ENCODE measurements at places on chromosomes 11 and 22.

DNA sequence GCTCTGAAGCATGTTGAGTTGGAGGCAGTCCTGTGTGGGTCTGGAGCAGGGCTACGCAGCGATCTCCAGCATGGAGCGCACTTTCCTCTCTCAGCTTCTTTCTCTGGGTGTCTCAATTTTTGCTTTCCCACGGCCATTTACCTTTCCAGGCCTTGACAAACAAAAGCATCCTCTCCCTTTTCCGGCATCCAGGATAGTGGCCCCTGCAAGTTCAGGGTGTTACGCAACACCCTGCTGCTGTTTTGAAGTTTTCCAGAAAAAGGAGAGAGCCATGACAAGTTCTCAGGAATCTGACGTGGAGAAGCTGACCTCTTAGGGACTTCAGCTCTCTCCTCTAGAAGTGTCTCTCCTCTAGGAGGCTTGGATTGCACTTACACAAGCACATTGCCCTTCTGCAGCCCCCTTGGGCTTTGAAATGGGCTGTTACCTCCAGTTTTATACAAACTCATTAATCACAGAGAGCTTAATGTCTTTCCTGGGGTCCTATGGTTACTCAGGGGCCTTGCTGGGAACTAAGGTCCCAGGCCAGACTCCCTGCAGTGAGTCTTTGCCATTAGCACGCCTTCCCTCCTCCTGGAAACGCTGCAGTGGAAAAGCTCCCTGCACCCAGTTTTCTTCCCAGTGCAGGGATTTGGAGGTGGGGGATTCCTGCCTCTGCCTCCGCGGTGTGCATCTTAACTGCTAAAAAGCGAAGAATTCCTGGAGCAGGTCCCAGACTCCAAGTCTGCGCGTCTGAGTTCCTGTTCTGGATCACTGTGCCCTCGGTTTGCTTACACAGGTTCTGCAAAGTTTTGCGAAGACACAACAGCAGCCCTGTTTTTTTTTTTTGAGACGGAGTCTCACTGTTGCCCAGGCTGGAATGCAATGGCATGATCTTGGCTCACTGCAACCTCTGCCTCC, 80.4 kb downstream of the BARX2 start:
- no peak for DNase-seq

GRCh38 chr11:119370486-119371046, 10.9 kb downstream of the USP2 start:
- no peak for DNase-seq

GRCh38 chr22:32333141-32333768, 24.4 kb upstream of the RFPL3 start:
- no peak for DNase-seq

- DNase-seq = no peak
Observed at GRCh38 chr22:19476023-19476422, 3.0 kb downstream of the UFD1 start.

DNA sequence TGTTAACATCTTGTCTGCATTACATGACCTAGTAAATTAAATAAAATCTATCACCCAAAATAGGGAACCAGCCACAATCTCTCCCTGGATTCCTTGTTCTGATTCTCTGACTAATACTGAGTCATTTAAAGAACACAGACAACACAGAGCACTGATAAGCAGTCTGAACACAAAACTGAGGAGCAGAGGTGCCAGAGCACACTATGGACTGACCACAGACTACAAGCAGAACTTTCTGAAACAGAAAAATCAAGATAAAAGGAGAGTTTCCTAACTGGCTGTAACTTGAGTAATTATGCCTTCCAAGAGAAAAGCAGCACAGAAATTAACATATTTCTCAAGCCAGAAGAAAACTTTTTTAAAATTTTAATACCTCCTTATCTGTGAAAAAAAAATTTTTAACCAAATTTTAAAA, 128.8 kb downstream of the SGSM3 start:
- no peak for DNase-seq

DNA sequence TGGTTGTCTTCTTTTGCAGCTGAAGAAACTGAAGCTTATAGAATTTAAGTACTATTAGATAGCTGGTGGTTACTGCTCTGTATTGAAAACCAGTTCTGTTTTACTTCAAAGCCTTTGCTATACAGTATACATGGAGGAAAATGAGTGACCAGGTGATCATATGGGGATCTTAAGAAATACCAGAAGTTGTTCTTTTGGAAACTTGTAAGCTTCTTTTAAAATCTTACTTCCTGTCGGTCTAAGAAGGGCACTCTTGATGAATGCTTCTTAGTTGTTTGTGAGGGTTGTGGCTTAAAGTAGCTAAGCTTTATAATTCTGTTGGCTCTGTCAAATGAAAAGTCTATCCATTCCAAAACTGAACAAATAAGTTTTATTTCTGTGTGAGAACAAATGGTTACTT, 55.2 kb downstream of the PDE3B start:
- no peak for DNase-seq

GRCh38 chr11:85822814-85823213, 11.9 kb upstream of the SYTL2 start:
- no peak for DNase-seq

DNA sequence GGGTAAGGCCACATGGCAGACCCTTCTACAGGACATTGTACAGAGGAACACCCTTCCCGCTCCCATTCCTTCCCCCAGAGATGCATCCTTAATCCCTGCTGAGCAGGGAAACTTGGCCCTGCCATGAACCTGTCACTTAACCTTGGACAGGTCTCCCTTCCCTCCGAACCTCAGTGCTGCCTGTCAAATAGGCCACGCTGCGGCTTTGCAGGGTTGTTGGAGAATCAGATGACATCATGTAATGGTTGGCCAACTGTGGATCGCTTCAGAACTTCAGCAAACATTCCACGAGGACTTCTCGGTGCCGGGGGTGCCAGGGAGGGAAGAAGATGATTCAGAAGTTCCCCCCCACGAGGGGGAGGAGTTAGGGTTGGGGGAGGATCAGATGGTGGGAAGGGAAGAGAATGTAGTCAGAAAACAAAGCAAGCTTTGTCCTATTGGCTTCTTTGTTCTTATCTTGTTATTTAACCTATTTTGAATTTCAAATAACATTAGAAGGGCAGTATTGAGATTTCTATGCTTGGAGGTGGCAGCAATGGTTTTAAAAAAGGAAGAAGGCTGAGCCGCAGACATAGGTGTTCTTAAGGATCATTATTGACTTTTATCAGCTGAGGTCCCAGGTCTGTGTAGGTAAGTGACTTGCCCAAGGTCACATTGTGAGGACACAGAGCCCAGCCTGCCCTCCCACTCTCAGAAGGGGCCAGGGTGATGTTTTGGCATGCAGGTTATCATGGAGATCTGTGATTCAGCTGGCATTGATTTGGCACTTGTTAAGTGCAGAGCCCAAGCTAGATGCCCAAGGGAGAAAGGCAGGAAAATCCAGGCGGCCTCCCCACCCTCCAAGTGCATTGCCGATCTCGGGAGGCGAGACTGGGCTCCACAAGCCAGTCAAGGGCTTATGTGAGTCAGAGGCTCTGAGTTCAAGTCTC, 3.1 kb downstream of the CDC42EP1 start:
- no peak for DNase-seq

DNA sequence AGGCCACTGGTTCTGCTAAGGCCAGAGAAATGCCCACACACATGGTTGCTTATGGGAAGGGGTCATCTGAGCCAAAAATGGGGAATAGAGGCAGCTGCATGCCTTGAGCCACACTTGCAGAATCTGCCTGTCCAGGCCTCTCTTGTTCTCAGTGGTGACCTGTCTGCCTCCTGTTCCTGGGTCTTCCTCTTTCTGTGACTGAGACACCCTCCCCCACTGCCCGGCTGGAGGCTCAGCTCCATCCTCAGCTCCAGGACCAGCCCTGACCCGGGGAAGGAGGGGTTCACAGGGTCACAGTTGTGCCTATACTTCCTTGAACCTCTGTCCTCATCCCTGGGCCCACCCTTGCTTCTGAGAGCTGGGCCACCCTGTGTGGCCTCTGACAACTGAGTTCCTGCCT, 52.3 kb downstream of the CSF2RB start:
- DNase-seq = no peak

DNA sequence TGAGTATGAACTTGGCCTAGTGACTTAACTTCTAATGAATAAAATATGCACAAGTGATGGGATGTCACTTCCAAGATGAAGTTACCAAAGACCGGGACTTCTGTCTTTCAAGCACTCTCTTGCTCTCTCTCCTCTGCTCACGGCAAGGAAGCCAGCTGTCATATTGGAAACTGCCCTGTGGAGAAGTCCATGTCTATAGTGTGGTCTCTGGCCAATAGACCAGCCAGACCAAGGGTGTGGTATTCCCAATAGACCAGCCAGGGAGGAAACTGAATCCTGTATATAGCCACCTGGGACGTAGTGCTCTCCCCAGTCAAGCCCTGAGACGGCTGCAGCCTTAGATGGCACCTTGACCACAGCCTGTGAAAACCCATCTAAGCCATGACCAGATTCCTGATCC, 93.2 kb upstream of the ALX4 start:
- no peak for DNase-seq

GRCh38 chr22:35629406-35630216, 12.5 kb upstream of the MB start:
- DNase-seq = no peak

DNA sequence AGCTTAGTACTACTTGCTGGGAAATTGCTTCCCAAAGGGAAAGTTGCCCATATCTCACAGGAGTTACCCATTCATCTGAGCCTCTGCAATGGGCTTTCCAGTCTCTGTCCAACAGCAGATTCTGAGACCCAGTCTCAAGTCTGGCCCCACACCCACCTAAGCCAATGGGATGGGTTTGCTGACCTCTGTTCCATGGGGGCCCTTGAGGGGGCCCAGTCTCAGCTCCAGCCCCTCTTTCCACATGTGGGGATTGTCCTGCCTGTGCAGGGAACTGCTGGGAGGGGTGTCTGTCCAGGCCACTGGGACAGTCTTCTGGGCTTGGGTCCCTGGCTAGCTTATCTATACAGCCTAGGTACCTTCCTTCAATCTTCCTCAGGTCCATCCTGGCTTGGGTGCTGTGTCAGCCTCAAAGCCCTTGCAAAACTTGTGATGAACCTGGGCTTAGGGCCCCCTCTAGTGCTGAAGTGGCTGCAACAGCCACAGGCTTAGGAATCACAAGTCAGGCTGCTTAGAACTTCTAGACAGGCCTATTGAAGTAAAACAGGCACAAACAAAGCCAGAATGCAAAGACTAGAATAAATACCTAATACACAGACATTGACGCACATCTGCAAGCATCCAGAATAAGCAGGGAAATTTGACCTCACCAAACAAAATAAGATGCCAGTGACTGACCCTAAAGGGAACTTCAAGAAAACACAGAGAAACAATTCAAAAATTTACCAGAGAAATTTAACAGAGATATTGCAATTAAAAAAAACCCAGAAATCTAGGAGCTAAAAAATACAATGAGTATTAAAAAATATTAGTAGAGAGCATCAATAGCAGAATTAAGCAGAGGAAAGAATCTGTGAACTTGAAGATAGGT, 11.7 kb upstream of the PATL1 start:
- DNase-seq = peak; percentile 72
